SHP77 (cell line): ENCODE measurements at places on chromosomes 12 and 14.

GRCh38 chr14:32128703-32129102 is 51.6 kb downstream of the ARHGAP5 start:
- no peak for DNase-seq

- DNase-seq: no peak
Observed at GRCh38 chr12:10381928-10382628, 7.8 kb downstream of the KLRK1 start.

DNA sequence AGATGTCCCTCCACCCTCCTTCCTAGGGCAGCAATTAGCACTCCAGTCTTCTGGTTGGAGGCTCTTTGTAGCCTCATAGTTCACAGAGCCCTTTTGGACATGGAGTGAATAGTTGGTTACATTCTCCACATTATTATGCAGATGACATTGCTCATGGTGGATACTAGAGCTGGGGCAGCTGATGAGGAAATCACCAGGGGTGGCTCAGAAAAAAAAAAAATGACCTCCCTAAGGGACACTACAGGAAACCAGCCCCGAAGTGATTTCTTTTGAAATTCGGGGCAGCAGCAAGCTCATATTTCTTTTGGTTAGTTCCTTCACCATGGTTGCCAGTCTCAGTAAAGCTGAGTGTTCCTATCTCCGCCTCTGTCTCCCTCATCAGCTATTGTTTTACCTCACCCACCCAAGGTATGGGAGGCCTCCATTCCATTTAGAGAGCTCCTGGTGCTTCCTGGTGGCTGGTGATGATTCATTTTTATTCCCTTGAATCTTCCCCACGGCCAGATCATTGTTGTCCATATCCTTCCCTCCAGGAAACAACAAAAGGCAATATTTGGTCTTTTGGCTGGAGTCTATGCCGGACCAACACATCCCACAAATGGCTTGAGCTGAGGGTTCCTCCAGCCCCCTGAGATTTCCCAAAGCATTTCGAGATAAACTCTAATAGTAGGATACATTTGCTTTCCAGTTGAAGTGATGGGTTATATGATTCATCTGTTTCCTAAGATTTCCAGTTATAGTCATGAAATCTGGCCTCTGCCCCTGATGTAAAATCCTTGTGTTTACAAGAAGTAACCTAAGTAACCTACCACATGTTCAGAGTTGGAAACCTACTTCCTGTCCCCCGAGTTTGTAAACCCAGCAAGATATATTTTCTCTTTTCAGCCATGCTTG is 56.2 kb upstream of the NID2 start:
- DNase-seq: no peak

DNA sequence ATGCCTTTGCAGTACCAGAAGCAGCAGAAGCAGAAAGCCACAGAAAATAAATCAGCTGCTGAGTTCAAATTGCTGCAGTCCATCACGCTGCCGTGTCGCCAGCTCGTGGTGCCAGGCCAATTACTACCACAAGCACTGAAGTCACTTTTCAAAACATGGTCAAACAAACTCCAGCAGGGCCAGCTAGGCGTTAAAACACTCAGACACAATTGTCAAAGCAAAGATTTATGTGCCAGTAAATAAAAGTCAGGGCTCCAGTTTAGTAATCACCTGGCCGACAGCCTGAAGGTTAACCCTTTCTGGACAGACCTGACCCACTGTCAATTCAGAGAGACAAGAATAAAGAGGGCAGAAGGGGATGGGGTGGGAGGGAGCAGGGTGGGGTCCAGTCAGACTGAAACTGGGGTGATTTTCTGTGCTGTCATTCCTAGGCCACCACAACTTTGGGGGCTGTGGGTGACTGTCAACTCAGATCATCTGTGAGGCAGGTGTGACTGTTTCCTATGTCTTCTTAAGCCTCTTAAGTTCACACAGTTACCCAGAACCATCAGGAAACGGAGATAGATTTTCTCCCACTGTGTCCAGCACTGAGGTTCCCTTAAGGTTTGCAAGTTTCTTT is 109.8 kb upstream of the FUT8 start:
- peak; percentile 73 for DNase-seq

- no peak for DNase-seq
Observed at GRCh38 chr14:87014856-87015255, 978.1 kb downstream of the GALC start.

DNA sequence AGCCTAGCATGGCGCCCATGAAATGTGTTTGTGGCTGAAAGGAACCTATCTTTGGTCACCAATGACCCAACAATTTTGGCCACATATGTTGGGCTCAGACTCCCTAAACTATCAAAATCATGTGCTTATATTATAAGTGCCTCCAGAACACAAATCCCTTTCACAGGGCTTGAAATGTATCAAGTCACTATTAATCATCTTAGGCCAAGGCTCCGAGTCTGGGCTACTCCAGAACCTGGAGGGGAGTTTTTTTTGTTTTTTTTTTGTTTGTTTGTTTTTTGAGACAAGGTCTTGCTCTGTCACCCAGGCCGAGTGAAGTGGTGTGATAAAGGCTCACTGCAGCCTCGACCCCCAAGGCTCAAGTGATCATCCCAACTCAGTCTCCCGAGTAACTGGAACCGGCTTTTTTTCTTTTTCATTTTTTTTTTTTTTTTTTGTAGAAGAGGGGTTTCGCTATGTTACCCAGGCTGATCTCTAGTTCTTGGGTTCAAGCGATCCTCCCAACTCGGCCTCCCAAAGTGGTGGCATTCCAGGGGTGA is 989 bp upstream of the DRAM1 start:
- DNase-seq: no peak

- DNase-seq: no peak
Observed at GRCh38 chr14:65333943-65334687, 78.4 kb upstream of the FUT8 start.
